Fibroblast of skin of left quadriceps (primary cell): ENCODE measurements at places on chromosomes 2 and 18.

DNA sequence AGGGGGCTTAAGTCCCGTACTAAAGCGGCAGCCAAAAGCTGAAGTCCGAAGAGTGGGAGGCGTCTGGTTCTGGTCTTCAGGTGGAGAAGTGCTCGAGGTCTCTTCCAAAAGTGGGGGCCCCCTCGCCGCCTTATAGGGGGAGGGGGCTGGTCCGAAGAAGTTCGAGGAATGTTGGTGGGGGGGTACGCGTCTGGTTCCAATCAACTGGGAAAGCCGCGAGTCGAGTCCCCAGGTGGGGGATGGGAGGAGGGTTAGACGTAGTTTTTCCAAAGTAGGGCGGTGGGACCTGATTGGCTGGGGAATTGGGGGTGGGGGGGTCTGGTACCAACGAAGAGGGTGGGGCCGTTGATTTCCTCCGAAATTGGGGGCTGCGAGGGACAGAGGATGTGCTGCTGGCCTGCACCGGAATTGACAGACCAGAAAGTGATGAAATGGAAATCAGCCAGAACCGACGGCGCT lies 594 bp downstream of the ITM2C start:
- DNase-seq: no peak

DNA sequence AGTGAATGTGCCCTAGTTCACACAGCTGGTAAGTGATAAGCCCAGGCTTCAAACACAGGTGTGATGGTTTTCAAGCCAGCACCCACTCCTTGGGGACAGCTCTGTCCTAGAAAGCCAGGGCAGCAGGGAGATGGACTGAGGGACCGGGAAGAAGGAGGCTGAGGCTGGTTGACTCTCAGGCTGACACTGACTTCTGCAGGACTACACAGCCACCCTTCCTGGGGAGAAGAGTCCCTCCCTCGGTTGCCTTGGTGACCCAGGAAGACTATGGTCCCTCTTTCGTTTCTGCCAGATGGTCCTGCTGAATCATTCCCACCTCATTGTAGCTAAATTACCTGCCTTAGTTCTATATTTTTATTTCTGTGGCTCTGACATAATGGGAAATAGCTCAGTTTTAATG lies 11.3 kb upstream of the FSHR start:
- DNase-seq: no peak

DNA sequence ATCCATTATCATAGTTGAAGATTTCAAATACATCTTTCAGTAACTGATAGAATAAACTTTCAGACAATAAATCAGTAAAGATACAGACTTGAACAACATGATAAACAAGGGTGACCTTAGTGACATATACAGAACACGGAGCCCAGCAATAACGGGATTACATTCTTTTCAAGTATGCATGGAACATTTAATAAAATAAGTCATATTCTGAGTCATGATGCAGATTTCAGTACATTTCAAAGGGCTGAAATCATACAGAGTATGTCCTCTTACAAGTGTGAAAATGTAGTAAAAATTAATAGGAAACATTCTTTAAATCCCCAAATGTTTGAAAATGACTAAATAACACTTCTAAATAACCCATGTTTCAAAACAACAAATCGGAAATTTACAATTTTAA lies 17.2 kb upstream of the KLHL29 start:
- no peak for DNase-seq

- no peak for DNase-seq
Measured at GRCh38 chr2:203586206-203586605, 51.1 kb upstream of the RAPH1 start.

DNA sequence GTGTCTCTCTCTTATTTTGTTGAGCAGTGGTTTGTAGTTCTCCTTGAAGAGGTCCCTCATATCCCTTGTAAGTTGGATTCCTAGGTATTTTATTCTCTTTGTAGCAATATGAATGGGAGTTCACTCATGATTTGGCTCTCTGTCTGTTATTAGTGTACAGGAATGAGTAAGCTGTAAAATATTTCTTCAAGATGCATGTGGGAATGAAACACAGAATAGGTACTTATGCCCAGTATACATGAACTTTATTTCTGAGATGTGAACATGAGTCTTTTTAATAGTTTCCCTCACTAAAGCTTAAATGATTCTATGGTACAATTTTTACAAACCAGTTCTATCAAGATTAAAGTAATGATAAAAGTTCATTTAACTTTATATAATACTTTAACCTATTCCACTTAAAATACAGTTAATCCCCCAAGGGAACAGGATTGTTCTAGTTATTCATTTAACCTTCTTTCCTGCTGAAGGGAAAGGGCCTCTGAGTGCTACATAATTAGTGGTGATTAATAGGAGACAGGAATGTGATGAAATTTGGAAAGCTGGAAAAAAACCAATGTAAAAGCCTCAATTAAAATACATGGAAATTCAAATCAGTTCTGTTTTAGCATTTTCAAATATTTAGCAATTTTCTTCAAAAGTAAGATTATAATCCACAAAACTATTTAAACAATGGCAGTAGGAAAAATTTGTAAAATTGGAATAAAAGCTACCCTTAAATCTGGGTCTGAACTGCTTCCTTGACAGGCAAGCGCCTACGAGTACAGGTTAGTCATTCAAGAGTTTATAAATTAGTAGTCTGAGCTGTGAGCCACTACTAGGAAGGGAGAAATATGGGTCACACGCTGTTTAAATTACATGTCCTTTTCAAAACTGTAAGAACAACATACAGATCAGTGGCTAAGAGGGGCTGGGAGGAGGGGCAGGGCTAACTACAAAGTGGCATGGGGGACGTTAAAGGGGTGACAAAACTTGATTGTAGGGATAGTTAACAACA lies 28.9 kb downstream of the SPIRE1 start:
- no peak for DNase-seq

DNA sequence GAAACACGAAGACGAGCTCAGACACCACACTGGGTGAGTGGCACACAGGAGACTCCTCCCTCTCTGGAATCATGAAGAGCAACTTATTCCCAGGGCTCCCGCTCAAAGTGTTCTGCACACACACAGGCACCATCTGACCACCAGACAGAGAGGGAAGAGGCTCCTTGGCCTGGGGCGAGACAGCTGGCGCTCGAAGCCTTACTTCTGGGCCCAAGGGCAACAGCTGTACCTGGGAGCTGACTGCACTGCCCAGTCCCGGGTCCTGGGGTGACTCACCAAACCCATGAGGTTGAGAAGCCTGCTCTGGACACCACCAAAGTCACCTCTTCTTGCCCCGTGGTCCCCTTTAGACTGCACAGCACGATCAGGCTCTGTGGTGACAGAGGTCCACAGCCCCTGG lies 42.4 kb downstream of the ADCY3 start:
- no peak for DNase-seq

DNA sequence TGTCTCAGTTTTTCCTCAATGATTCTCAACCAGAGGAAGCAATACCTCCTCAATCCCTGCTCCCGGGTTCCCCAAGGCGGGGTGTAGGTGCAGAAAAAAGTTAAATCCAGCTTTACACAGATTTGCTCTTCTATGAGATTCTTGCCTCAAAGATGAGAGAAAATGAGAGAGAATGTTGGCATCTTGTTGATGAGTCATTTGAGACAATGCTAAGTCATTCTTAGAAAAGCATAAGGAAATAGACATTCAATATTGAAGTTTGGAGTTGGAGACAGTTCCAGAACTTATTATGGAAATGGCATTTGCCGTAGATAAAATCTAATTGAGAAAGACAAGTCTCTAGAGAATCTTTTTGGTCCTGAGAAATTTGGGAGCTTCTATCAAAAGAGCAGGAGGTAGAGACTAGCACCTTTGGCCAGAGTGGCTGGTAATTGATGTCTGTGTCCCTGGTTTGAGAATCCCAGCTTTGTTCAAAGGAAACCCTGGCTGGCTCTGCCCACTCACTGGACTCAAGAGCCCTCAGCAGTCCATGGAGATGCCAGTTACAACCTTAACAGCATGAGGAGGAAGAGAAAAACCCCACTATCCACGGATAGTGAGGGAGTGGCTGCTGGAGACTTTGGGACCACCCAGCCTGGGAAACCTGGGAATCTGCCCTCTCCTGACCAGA lies 181.2 kb downstream of the FAM124B start:
- DNase-seq: no peak

GRCh38 chr2:10919410-10919770 lies 7.7 kb downstream of the KCNF1 start:
- DNase-seq: no peak

- DNase-seq: no peak
Measured at GRCh38 chr2:144518748-144519596, 947 bp downstream of the ZEB2 start.

GRCh38 chr2:175030380-175031271 lies 25.4 kb upstream of the CHN1 start:
- peak; percentile 14 for DNase-seq

- DNase-seq: no peak
Measured at GRCh38 chr2:85342156-85342555, 12.2 kb downstream of the RETSAT start.

DNA sequence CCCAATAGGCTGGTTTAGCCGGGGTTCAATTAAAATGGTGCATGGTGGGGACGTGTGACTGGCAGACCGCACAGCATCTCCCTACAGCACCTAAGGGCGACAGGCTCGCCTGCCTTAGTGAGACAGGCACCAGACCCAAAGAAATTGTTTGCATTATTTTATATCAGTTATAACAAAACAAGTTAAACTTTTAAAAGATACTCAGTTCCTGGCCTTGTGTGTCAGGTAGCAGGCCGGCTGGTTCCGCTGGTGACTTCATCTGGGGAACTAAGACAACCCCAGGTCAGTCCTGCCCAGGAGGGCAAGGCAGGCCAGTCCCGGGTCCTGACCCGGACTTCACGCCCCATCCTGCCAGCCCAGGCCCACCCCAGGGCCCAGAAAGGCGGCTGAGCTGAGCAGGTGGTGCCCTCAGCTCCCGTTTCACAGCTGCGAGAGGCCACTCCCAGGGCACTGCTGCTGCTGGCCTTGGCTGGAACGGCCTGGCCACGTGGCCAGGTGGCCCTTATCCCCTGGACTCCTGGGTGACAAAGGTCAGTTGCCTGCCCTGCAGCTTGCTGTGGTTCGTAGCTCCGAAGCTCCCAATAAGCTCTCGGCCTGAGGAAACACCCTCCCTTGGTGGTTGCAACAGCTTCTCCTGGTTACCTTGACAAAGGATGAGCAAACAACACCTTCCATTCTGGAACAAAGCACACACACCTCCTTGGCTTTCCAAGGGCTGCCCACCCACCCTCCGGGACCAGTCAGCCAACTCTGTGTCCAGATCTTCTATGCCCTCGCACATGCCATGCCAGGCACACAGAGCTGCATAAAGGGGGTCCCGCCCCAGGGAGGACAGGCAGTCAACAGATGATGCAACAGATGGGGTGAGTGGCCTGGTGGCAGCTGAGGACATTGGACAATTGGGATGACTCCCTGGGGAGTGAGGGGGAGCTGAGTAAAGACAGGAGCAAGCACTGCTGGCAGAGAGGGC lies 11.3 kb upstream of the AGXT start:
- DNase-seq: no peak

DNA sequence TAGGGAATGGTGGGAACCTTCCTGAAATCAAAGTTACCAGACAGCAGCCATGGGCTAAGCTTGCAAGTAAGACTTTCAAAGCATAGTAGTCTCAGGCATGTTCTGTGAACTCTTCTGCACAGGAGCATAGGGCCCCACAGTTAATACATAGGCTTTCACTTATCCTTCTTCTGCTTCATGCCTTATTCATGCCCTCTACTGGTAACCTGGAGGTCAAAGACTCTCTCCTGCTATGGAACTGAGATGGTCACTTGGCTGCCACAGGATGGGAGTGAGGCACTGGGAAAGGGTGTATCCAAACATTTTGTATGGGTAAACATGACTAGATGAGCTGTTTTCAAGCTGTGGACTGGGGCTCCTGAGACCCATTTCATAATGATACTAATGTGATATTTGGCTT lies 49.1 kb upstream of the ZNF638 start:
- DNase-seq: no peak

- DNase-seq: no peak
Measured at GRCh38 chr18:34399892-34400291, 175.2 kb upstream of the NOL4 start.

- DNase-seq: no peak
Measured at GRCh38 chr18:2312440-2312839, 258.9 kb downstream of the METTL4 start.

- no peak for DNase-seq
Measured at GRCh38 chr2:101658387-101658786, 39.1 kb upstream of the MAP4K4 start.

DNA sequence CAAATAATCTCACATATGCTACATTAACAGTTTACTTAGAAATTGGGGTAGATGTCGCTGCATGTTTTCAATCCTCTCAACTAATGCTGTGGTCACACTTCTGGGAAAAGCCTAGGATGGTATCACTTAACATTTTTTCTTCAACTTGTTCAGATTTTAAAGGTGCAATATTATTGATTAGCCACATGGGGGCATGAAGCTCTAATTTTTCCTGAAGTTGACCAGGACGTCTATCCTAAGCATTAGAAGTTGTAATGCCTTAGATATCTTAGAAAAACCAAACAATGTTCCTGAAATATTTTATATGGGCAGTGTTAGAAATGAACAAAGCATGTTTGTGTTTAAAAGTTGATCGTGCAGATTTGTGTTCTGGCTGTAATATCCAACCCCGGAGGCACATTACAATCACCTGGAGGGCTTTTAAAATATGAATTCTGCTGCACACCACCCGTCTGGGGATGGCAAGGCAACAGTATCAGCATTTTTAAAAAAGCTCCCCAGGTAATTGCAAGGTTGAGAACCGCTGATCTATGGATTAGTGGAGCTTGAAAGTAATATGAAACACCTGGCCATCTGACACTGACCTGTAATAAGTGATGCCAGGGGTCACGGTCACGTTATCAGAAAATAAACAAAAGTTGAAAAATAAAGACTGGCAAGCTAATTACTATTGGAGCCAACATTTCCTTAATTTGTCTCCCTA lies 100.5 kb upstream of the LMAN1 start:
- DNase-seq: peak; percentile 53

DNA sequence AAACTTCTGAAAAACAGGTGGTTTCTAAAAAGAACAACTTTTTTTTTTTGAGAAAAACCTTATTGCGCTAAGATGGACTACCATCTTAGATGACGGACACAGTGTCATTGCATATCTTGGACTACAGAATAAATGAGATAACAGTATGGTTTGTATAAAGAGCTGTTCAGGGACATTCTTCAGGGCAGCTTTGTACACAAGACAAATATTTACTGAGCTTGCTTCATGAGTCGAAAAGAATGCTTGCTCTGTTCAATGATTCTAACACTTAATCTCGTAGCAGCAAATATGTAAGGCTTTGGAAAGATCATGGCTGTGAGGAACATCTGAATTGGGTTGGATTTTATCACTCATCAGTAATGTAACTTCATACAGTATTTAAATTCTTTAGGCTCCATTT lies 282.5 kb upstream of the CWC22 start:
- no peak for DNase-seq

- DNase-seq: no peak
Measured at GRCh38 chr2:15733867-15734673, 142.4 kb downstream of the DDX1 start.

DNA sequence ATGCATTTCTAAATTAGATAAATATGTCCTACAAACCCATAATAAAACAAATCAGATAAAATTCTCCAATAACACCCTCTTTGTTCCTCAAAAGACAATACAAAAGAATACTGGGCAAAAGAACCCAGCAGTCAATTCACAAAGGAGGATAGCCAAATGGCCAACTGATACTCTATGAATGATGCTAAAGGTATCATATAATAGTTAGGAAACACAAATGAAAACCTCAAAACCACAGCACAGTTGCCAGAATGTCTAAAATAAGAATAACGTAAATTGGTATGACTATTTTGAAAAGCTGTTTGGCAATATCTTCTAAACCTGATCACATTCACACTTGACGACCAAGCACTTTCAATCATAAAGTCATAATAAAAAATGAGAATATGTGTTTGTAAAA lies 315.4 kb downstream of the CDH7 start:
- DNase-seq: no peak
